ENCODE measurements at places on chromosomes 1 and 21.

DNA sequence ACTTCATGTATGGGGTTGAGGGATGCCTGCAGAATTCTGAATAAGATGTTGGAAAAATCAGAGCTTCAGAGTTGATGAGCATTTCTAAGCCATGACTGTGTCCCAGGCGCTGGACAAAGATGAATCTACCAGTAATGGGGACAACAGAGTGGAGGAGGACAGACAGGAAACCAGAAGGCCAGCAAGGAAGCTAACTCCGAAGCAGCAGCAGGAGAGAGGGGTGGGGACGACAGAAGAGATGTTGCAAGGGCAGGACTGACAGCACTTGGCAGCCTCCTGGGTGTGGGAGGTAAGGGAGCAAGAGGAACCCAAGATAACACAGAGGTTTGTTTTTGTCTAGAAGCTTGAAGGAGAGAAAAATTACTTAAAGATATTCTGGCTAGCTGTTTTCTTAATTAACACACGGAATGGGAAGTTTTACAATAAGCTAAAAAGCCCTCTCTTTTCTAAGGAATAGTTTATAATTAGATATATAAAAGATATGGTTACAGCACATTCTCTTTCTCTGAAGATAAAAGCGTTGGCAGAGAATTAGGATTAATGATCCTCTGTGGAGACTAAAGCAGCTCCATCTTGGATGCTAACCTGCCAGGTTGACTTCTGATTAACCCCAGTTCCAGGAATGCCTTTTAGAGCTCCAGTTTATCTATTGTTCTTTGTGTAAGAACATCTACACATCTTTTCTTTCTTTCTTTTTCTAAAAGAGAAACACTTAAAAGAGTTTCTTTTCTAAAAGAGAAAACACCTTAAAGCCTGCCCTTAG, 92.7 kb downstream of the TENT5C start:
- DNase-seq: no peak

DNA sequence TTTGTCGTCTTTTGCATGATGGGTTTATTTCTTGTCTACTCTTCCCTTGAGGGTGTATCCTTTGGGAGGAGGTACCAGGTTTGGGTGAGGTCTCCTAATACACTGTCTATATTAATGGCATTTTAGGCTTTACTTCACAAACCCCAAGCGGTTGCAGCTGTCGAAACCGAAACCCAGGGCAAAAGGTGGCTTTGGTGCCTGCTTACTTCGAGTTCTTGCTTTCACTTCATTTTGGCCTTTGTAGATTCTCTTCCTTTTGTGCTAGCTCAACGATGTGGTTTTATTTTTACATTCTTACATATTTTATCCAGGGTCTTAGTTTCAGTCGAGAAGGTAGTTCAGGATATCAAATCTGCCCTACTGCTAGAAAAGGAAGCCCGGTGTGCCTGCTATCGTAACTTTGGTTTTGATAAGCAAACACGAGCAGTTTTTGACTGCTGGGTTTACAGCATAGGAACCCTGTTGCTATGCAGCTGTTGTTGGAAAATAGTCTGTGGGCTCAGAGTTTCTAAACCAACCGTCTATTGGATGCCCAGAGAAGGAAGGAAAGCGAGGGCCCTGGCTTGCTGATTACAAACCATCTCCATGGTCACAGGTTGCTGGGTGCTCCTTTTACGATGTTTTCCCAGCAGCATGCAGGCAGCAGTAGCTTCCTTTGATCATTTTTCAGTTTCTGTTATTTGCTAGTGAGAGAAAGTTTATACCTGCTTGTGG, 9.8 kb upstream of the TSPAN2 start:
- no peak for DNase-seq

GRCh38 chr21:33684923-33685560, 42.7 kb downstream of the ITSN1 start:
- DNase-seq: no peak

DNA sequence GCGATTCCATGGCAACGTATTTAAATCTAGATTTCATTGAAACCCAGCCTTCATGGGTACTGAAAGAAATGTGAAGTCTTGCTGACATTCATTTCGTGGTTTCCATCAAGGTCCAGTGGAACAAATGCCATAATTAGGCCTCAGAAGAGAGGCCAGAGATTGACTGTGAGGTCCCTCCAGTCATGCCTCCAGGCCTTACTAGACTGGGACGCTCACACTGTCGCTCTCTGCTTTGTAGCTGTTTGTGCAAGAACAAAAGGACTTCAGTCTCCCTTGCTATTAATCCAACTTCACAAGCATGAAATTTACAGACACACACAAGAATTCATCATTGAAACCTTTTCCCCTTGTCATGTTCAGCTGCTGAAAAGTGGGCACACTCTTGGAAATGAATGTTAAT, 180.4 kb upstream of the FOXD3 start:
- DNase-seq: no peak

- no peak for DNase-seq
Observed at GRCh38 chr1:223405507-223405906, 12.3 kb downstream of the CCDC185 start.

DNA sequence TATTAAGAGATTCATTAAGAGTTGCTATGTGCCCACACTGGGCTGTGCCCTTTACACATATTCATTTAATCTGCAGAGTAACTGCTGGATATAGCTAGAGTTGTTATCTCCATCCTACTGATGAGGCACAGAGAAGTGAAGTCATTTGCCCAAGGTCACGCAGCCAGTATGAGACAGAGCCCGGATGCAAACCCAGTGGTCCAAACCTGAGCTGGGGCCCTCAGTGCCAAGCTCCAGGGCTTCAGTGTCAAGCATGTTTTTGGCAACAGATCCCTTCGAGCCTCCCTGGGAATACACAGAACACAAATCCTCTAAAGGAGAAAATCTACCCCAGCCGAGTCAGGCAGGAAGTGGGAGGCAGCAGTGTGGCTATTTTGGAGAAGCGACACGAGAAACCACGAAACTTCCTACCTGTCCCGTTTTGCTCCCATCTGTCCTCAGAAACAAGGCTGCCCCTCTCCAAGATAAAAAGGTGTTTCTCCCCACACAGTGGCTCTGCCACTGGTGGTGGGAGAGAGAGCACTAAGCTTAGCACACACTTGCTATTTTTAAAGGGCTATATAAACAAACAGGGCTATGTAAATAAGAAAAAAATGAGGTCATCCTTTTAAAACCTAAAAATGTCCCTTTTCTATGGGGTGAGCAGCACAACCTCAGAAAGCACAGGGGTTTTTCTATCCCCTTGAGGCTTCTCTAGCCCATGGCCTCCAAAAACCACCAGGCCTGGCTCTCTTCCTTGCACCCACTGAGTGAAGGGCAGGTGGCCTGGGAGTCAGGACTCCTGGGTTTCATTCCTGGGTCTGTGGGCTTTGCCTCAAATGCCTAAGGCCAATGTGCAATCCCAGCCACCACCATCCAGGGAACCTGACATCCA, 138.6 kb upstream of the EDN2 start:
- DNase-seq: no peak

GRCh38 chr1:165169028-165169427, 187.5 kb downstream of the LMX1A start:
- no peak for DNase-seq

- no peak for DNase-seq
Observed at GRCh38 chr21:44458971-44459711, 3.8 kb downstream of the LRRC3 start.

GRCh38 chr1:234734412-234734835, 124.4 kb upstream of the IRF2BP2 start:
- no peak for DNase-seq

DNA sequence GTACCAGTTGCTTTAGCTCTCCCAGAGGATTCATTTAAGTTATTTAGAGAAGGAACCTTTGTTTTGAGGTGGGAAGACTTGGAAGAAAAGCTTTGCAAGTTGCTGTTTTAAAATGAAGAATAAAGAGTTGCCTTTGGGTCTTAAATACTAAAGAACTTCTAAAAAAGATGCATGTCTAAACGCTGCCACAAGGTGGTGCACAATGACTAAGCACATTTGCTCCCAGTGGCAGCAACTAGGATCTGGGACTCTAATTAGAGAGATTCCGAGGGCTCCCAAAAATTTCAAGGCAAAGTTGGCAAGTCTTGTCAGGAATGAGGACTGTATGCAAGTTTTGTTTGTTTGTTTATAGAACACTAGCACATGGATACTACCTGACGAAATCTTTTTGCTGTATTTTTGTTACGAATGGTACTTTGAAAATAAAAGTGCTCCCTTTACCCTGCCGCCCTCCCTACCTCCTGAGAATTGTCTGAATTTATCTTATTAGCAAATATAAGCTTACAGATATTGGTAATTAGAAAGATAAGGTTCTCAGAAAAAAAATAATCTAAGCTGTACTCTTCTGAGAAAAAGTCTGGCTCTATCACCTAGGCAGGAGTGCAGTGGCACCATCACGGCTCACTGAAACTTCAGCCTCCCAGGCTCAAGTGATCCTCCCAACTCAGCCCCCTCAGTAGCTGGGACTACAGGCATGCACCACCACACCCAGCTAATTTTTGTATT, 121.8 kb downstream of the HFM1 start:
- DNase-seq: peak; percentile 28

- DNase-seq: peak; percentile 68
Observed at GRCh38 chr1:67832737-67833601, at the start of gene GNG12. Gene GNG12, minus strand, starts transcription at chr1:67833467. Its CDS starts 125,781 bp downstream, at chr1:67707686.

GRCh38 chr1:105608713-105609112, 1447.8 kb upstream of the PRMT6 start:
- DNase-seq: no peak

All from HTR-8/SVneo (cell line).